ENCODE measurements at places on chromosomes 1 and 21. TPM values are rescaled to one million over a fixed set of nuclear protein-coding genes. Genes with fewer than 3 reads are reported as not detected.

- DNase-seq = no peak
Observed at GRCh38 chr1:3653286-3653618, 936 bp downstream of the TP73 start.

DNA sequence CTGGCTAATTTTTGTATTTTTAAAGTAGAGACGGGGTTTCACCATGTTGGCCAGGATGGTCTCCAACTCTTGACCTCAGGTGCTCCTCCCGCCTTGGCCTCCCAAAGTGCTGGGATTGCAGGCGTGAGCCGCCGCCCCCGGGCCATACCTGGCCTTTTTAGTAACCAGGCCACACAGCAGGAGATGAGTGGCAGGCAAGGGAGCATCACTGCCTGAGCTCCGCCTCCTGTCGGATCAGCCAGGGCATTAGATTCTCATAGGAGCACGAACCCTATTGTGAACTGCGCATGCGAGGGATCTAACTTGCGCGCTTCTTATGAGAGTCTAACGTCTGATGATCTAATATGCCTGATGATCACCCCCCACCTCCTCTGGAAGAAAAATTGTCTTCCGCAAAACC is 308.7 kb upstream of the PRMT6 start:
- no peak for DNase-seq

DNA sequence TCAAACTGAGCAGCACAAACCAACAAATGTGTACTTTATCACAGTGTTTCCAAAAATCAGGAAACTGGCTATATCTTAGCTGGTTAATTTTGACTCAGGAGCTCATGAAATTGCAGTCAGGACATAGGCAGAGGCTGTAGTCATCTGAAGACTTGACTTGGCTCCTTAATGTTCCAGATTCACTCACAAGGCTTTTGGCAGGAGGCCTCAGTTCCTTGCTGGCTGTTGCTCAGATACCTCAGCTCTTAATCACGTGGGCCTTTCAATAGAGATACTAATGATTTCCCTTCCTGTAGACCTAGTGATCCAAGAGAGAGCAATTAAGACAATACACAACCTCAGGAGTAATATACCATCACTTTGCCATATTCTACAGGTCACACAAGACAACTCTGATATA is 537.7 kb downstream of the BRINP3 start:
- DNase-seq = peak; percentile 18

DNA sequence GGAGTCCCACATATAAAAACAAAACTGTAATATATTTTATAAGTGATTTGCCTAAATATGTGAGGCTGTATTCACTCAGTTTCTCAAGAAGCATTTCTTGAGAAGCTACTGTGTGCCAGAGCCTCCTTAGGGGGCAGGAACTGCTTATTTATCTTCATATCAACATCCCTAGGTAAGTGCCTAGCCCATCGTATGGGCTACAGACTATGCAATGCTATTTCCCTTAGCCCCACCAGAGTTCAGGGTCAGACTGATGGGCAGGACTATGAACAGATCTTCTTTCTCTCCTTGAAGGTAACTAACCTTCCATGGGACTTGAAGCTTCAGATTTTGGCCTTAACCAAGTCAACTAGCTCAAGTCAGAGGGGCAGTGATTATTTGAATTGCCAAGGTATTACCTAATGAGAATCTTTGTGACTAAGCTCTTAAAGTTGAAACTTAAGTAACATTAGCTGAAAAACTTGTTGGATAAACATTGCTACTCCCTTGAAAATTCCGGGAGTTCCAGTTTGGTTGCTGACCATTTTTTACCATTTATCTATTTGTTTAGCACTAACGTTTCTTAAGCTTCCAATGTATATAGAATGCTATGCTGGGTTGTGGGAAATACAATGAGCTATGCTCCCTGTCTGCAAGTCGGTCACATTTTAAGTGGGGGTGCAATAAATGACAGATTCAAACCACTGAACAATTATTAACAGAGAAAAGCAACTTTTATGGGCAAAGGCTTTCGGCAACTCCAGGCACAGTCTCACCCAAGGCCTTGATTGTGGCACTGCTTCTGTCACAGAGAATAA is 85.2 kb downstream of the GPR88 start:
- DNase-seq = peak; percentile 56

RHCE gene
- 2.1 TPM for total RNA-seq

DNA sequence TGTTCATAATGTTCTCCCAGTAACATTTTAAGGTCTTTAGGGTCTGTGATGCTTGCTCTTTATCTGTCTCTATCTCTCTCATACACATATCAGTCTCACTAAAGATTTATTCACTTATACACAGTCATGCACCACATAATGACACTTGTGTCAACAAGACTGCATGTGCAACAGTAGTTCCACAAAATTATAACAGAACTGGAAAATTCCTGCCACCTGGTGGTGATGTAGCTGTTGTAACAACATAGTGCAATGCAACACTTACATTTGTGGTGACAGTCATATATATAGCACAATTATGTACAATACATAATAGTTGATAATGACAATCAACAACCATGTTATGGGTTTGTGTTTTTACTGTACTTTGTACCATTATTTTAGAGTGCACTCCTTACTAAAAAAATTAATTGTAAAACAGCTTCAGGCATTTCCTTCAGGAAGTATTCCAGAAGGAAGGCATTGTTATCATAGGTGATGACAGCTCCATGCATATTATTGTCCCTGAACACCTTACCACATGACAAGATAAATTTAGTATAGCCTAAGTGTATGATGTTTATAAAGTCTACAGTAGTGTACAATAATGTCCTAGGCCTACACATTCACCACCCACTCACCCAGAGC is 8.1 kb downstream of the TDRD5 start:
- DNase-seq = peak; percentile 11
